ENCODE measurements at places on chromosomes 7 and 10.

- DNase-seq = no peak
These were observed 27.8 kb downstream of the TMEM236 start for GRCh38 chr10:17779784-17780183.

- DNase-seq = no peak
These were observed 1086.9 kb downstream of the NRG3 start for GRCh38 chr10:82961864-82962263.

- DNase-seq = no peak
These were observed 594.9 kb upstream of the IGFBP3 start for GRCh38 chr7:46515844-46516590.

DNA sequence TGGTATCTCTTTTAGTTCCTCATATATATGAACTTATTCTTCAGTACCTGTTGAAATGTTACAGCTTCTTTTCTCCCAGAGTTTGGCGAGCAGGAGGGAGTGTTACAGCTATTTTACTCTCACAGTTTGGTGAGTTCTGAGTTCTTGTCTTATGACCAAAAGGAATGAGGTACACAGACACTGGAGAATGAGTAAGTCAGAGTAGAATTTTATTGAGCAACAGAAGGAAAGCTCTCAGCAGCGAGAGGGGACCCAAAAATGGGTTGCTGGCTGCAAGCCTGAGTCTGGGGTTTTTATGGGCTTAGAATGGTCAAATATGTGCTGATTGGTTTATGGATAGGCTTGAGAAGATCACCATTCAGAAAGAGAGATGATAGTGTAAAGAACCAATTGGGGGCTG, 175.2 kb downstream of the CDK14 start:
- DNase-seq = no peak

- DNase-seq = no peak
These were observed 536.8 kb upstream of the NRP1 start for GRCh38 chr10:33871061-33871956.

DNA sequence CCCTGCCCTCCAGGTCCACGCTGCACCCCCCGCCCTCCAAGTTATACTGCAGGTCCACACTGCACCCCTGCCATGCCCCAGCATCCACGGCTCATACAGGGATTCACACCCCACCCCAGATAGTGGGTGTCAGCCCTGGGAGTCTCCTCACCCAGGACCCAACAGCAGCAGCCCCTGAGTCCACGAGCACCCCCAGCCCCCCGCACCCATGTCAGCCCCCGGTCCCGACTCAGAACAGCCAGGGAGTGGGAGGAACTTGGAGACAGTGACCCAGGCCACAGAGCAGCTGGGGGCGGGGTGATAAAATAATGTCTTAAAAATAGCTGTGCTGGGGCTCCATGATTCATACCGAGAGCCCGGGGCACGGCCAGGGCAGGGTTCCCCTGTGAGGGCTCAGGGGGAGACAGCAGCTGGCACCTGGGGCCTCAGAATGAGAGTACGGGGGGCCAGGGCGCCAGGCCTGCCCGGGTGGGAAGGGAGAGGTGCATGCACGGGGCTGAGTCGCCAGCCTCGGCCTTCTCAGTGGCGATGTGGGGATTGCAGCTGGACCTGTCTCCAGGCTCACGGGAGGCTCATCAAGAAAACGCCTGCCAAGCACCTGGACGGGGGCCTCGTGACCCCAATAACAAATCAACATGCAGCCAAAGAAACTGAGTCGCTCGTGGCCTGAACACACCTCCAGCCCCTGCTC, 29.8 kb downstream of the ADAP1 start:
- no peak for DNase-seq

GRCh38 chr10:121337427-121337826, 260.8 kb downstream of the FGFR2 start:
- DNase-seq = no peak

- DNase-seq = no peak
These were observed 16.3 kb downstream of the SMURF1 start for GRCh38 chr7:99127636-99128035.

- no peak for DNase-seq
These were observed 175.6 kb downstream of the SKIDA1 start for GRCh38 chr10:21349912-21350286.

DNA sequence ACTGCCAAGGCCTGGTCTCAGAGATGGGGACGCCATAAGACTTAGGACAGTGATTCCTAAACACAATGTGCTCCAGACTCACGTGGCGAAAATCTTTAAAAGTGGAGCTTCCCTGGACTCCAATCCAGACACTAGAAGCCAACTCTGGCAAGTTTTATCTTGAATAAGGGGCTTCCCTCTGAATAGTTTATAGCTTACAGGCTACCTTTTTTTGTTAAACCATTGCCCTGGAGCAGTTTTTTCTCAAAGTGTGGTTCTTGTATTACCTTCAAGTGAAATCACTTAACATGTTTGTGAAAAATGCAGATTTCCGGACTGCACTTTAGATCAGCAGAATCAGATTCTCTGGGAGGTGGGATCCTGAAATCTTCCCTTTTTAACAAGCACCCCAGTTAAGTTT, 171.7 kb upstream of the PHF14 start:
- no peak for DNase-seq

DNA sequence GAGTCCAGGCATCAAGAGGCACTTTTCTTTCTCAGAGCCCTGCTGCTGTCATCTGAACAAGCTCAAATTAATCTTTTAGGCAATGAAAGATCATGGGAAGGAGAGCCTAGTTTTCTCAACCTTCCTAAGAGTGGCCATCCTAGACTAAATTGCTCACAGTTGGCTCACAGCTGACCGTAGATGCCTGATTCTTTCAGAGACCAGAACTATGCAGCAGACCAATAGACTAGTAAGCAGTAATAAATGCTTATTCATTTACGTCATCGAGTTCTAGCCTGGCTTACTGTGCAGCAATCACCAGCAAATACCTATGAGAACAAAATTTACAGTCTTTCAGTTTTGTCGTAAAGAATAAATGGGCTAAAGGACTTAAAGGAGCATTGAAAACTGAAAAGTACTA, 602.9 kb upstream of the GHITM start:
- DNase-seq = no peak

- DNase-seq = no peak
These were observed 229.0 kb downstream of the STK31 start for GRCh38 chr7:23938937-23939552.

DNA sequence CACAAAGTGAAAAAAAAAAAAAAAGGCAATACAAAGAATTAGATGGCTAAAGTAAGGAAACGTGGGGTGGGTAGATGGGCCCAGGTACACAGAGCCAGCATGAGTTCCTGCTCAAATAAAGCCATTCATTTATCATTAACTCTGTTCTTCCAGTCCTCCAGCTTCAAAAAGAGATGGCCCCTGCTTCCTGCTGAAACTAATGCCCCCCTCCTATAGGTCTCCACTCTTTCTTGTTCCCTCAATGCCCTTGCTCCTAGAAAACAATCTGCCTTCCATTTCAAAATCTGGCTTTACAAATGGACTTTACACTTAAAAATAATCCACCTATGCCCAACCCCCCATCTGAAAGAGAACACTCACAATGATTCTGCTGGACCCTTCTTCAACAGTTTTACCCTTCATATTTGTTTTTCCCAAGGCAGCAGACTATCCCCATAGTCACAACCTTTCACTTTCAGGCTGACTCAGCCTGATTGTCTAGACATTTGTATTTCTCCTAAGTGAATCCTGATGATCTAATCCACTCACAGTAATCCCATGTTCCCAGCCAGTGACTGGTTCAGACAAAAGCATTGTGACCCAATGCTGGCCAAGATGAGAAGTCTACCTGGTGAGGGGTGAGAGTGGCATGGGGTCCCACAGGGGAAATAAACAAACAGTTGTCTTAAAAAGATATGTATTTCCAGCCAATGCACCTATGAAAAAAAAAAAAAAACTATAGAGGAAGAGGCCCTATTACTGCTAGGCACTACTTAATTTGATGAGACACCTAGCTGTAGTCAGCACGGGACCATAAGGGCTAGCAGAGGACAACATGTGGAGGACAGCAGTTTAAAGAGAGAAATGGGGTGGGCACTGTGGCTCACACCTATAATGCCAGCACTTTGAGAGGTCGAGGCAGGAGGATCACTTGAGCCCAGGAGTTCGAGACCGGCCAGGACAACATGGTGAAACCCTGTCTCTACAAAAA, 74.6 kb upstream of the GRID1 start:
- no peak for DNase-seq

Data from posterior cingulate gyrus (tissue), 11 donors.